ENCODE measurements at places on chromosomes 2 and 18.

DNA sequence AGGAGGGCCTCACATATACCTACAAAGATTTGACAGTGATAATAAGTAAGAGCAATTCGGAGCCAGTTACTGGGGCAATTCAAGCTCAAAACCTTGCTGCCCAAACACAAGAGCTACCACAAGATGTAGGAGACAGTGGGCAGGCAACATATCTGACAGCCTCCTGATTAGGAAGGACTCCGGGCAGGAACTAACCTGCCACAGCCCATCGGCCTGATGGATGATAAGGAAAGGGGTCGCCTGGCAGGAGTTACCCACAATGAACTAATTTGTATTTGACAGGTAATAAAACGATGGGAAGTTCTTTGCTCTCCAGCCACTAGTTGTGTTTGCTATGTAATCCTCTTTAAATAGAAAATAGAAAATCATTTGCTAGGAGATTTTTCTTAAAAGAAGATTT, 100.2 kb downstream of the ARHGAP15 start:
- DNase-seq = no peak

DNA sequence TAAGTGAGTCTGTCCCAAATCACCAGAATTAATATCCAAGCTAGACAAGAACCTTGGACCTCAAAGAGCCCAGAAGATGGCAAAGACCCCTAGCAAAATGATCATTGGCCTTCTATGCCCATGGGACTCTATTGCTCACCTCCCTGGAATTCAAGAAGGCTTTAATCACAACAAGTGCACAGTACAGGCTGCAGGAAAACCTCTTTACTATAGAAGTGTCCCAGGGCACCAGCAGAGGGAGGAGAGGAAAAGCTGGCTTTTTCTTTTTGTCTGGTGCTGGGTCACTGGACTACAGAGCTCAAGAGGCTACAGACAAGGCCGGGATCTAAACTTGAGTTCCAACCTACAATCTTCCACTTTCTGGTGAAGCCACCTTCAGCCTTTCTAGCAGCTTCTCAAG, 88.3 kb upstream of the PPP1CB start:
- DNase-seq = no peak

- no peak for DNase-seq
These were observed 621.9 kb downstream of the RNF144A start for GRCh38 chr2:7539077-7539476.

- DNase-seq = no peak
These were observed 361.7 kb downstream of the GPD2 start for GRCh38 chr2:156797832-156798231.

DNA sequence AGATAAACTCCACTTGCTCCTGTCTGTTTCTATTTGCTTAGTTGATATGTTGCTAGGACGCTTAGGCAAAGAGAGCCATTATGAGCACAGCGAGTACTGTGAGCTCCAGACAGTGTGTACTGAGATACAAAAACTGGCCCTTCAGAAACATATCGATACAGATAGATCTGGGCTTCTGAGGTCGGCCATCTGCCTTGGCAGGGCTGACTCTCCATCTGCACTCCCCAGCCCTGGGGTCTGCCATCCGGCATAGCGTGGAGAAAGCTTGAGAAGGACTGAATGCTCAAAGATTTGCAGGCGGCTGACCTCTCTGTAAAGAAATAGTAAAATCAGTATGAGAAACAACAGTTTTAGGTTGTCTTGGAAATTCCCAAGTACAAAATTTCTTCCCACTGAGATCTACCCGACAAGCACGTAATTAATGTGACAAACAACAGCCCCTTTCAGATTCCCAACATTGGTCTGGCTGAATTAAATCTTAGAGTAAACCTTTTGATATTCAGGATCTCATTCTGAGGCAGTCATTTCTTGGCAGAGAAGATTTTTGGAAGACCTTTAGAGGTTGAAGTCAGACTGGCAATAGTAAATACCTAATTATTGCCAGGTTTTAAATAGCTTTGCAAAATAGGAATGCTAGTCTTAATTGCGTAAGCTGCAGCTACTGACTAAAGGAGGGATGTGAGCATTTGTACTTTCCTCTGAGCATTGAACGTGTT, 127.4 kb downstream of the CHST9 start:
- DNase-seq = no peak

- no peak for DNase-seq
These were observed 25.4 kb upstream of the SLC66A3 start for GRCh38 chr2:11129598-11130449.

DNA sequence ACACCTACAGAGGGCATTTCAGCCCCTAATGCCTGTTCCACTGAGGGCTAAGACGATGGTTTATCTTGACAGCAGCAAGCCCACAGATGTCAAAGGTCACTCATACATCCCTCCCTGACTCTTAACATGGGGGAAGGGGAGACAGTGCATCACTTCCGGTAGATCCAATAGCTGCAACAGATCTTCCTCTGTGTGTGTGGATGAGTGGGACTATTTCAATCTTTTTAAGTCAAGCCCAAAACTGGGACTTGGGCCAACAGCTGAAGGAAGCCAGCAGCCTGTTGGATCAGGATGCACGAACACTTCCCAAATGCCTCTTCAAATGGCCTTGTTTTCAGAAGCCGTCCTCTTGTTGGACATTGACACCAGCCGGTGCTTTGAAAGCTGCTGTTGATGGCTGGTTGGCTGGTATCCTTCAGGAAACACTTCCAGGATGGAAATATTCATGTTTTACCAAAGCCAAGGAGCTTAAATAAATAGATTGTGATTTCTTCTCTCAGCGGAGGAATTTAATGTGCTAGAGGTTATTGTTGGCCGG, 59.2 kb downstream of the IL1R2 start:
- peak; percentile 74 for DNase-seq

- DNase-seq = no peak
These were observed 264.5 kb downstream of the EIPR1 start for GRCh38 chr2:3113122-3113521.

GRCh38 chr2:222293660-222294630, 4.9 kb downstream of the PAX3 start:
- DNase-seq = no peak

DNA sequence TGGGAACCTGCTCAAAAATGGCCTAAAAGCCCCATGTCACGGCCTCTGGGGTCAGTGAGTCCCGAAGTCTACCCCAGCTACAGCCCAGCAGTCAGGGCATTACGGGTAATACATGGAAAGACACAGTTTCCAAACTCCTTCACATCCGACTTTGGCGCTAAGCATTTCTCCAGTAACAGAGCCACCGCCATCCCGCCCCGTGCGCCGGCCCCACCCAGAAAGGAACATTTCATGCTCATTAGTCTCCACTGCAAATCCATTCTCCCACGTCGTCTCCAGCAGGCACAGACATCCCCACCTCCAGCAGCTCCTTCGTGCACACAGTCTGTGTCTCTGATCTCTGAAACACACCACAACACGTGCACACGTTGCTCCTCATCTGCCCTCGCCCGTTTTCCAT, 509.2 kb upstream of the ID2 start:
- DNase-seq = no peak

- DNase-seq = no peak
These were observed 43.6 kb downstream of the PROKR1 start for GRCh38 chr2:68687018-68687417.

- no peak for DNase-seq
These were observed 215.5 kb upstream of the EPHA4 start for GRCh38 chr2:221787561-221787960.

- DNase-seq = no peak
These were observed 118.6 kb downstream of the TMEM163 start for GRCh38 chr2:134600208-134600607.

- no peak for DNase-seq
These were observed 19.9 kb upstream of the TMEM131 start for GRCh38 chr2:98015671-98016070.

DNA sequence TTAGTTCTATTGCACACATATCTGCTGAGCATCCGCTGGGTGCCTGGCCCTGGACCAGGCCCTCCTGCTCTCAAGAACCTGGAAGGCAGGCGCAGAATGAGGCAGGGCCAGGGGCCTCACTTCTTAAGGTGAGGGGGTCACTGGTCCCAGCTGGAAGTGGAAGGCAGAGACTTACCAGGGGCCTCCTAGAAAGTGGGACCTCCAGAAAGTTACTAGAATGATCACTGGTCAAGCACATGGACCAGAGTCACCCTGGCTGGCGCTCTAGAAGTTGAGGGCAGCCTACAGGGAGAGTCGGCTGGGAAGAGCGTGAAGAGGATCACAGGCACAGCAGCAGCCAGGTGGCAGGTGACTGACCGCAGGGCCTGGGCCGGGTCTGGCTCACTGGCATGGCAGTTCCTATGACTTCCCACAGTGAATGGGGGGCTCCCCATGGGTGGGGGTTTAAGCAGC, 26.1 kb upstream of the MAL start:
- no peak for DNase-seq

GRCh38 chr2:24482251-24482971, 8.6 kb upstream of the NCOA1 start:
- DNase-seq = no peak

DNA sequence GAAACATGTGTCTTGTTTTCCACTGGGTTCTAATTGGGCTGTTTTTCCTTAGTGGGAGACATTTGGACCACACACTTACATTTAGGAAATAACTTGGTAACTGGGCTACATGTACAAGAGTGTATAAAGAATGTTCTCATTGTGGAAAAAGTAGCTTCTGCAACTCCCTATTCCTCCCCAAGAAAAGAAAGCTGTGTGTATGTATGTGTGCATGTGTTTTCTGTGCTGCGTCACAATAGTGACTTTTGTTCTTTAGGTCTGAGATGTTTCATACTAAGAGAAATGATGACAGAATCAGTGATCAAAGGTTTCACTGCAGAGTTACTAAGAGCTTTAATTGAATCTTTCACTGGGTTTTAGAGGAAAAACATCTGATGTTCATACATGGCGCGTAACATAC, 82.7 kb downstream of the TANC1 start:
- DNase-seq = no peak

DNA sequence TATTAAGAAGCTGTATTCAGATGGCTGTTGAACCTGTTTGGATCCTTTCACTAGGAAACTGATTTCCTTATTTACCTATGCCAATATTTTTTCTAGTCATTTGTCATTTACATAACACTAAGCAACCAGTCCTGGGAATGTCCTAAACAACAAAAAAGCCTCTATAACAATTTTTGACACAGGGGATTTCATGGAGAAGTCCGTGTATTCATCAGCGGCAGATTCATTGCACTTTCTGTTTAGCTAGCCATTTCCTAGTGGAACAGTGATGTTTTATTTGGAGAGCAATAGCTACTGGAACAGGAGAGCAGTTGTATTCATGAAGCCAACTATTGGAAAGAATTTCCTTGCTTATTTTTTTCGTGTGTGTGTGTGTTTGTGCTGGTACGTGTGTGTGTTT, 604.3 kb upstream of the POU3F3 start:
- no peak for DNase-seq

- DNase-seq = no peak
These were observed 95.3 kb downstream of the TMEM247 start for GRCh38 chr2:46574457-46575355.

GRCh38 chr2:212076456-212076855, 462.1 kb downstream of the ERBB4 start:
- DNase-seq = no peak

- no peak for DNase-seq
These were observed 13.4 kb downstream of the UBXN2A start for GRCh38 chr2:23953625-23954024.

GRCh38 chr2:154261473-154262027, 389.8 kb downstream of the GALNT13 start:
- no peak for DNase-seq

- DNase-seq = no peak
These were observed 86.6 kb downstream of the LRP1B start for GRCh38 chr2:142044197-142044596.

DNA sequence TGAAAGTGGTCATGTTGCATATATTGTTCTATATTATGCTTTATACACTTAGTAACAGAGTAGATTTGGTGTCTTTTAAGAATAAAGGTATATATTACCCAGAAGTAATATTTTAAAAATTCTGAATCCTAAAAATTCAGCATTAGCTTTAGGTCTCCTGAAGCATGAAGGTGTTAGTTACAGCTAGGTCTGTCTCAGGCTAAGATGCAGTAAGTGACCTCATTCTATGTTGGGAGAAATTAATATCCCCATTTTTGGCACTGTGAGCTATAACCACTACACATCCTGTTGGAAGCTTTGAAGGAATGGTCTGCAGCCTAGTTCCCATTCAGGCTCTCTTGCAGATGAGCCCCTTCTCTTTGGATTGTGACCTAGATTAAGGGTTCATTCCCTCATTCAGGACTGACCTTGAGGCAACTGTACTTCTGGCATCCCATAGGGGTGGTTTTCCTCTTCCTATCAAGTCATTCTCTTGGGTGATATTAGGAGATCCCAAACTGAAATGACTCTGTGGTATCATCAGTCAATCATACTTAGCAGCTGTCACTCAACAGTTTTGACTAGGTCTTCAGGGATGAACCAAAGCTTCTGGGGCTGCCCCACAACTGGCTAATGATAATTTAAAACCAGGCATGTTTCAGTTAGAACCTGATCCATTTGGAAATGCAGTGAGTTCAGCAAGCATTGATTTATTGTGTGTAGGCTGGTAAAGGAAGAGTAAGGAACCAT, 117.7 kb downstream of the GPD2 start:
- no peak for DNase-seq

GRCh38 chr2:176461098-176461808, 192.0 kb downstream of the MTX2 start:
- DNase-seq = peak; percentile 46

- no peak for DNase-seq
These were observed 54.2 kb downstream of the COMMD1 start for GRCh38 chr2:61959381-61960293.

- DNase-seq = no peak
These were observed 95.3 kb downstream of the MREG start for GRCh38 chr2:215917953-215918620.

GRCh38 chr18:23062011-23062410, 73.3 kb upstream of the CABLES1 start:
- DNase-seq = no peak

GRCh38 chr2:239252801-239253200, 148.0 kb downstream of the HDAC4 start:
- no peak for DNase-seq

DNA sequence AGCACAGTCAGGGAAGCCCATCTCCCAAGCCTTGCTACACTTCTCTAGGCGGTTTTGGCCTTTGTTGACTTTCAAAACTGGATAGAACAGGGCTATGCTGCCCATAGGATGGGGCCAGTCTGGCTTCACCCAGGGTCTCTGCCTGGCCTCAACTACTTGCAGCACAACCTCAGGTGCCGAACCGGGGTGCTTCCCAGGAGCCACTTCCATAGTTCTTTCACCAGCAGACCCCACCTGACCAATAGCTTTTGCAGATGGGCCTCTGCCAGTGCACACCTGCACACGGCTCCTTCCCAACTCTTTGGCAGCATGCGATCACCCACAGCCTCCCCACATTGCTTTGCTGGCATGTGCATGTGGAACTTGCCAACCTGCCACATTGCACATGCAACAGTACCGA, 331.6 kb downstream of the CPS1 start:
- no peak for DNase-seq

DNA sequence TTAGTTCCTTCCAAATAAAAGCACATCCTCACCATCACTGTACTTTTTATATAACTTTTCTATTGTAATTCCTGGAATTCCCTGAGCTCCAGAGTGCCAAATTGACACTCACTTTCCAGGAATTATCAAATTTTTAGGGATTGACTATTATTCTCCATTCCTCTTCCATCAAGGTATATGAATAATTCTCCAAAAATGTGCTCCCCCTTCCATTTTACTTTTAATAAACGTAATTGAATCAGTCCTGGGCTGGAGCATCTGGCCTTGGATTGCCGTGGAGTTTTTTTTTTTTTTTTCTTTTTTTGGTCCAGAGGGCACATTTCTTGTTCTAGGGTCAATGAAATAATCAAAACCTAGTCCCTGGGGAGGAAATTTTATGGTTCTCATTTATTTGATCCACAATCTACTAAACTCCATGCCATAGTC, 304.3 kb downstream of the CDCA7 start:
- peak; percentile 68 for DNase-seq

GRCh38 chr18:10252494-10252893, 201.9 kb upstream of the APCDD1 start:
- no peak for DNase-seq
